ENCODE measurements at places on chromosomes 1 and 21.
A peak's percentile ranks its signal among the peaks of the same experiment; 100 is the strongest.

GRCh38 chr21:14952916-14953315 lies 111.9 kb downstream of the NRIP1 start:
- no peak overlapping the region for H3K4me3 ChIP-seq
- no peak for DNase-seq
- H3K36me3 ChIP-seq: no peaks in the 10 kb centered on the region
- no peaks in the 10 kb centered on the region for H3K4me1 ChIP-seq
- no peak overlapping the region for H3K27ac ChIP-seq

GRCh38 chr1:239566074-239566473 lies 179.7 kb downstream of the CHRM3 start:
- H3K36me3 ChIP-seq: no peaks in the 10 kb centered on the region
- H3K4me1 ChIP-seq: no peaks in the 10 kb centered on the region
- no peak overlapping the region for H3K27ac ChIP-seq

GRCh38 chr1:196774175-196774574 lies 465 bp upstream of the CFHR3 start:
- DNase-seq: no peak
- H3K4me1 ChIP-seq: no peaks in the 10 kb centered on the region
- H3K4me3 ChIP-seq: no peak overlapping the region
- H3K27ac ChIP-seq: no peak overlapping the region

DNA sequence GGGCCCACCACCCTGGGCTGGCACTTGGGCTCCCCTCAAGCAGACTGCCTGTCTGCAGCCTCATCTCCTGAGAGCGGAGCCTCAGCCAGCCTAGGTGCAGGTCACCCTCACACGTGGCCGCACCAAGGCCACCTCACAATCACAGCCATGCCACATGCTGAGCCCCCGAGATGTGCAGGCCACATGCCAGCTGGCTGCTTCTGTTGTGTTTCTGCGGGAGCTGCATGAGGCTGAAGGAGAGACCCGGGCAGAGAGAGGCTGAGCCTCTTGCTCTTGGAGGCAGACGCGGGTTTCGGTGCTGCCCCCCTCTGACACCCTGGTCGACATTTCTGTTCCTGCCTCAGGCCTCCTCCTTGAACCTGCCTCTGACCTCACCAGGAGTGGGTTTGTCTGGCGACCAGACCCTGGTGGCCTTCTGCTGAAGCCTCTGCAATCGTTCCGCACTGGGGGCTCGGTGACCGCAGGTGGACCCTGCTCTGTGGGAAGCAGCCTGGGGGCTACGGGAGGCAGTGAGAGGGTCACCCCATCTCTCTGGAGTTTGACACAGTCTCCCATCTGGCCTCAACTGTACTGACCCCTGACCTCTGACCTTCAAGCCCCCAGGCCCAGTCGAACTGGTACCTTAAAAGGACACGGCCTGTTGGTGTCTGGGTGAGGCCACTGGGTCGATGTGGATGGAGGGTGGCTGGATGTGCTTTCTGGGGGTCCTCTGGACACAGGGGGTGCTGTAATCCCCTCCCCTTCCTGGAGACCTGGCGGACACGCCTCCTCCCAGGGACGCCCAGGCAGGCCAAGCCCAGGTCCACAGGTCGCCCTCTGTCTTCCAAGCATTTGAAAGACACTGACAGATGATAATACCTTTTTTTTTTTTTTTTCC lies 13.0 kb upstream of the C1orf174 start:
- DNase-seq: no peak
- no peaks in the 10 kb centered on the region for H3K36me3 ChIP-seq
- no peaks in the 10 kb centered on the region for H3K4me1 ChIP-seq
- no peak overlapping the region for H3K4me3 ChIP-seq
- no peaks in the 10 kb centered on the region for H3K27me3 ChIP-seq

- peak; percentile 63 for DNase-seq
- peak within 1 kb of the TSS; percentile 86 for H3K4me3 ChIP-seq
- peak within 1 kb of the TSS; percentile 57 for H3K27ac ChIP-seq
- peaks cover 2% of the 10 kb centered on the region for H3K36me3 ChIP-seq
Observed at GRCh38 chr1:61741711-61742619, at the start of gene PATJ. PATJ (plus strand) TSS chr1:61742480; CDS start chr1:61762893, 20,413 bp downstream.

DNA sequence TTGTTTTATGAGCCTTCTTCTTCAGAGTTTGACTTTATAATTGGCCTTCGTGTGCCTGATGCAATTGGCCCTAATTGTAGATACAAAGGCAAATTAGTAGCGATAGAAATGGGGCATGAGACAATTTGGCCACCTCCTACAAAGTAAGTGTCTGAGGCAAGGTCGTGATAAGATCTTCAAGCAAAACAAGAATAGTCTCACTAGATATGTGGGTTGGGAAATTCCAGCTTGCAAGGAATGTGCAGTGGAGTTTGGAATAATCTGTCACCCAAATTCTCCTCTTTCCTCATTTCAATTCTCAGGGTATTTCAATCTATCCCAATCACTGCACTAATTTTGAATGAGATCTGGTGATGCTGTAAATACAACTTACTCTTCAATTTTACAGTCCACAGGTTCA lies 11.4 kb upstream of the TSNAX start:
- peaks cover 2% of the 10 kb centered on the region for H3K4me1 ChIP-seq
- H3K27ac ChIP-seq: no peak overlapping the region
- no peaks in the 10 kb centered on the region for H3K36me3 ChIP-seq
- DNase-seq: no peak
- no peak overlapping the region for H3K4me3 ChIP-seq

DNA sequence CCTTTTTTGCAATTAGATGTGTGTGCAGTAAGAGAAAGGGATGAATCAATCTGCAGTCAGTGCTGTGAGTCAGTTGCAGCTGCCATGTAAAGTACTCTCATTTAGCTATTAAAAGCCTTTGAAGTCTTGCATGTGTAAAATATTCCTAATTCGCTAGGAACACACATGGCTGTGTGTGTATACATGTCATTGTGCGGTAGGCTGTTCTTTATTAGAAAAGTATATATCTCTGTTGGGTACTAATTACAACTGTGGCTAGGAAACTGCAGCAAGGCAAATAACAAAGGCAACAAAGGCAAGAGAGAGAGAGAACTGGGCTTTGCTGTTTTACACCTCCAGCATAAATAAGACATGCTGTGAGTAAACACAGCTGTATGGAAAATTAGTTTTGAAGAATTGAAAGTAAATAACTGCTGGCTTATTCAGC lies 41.7 kb downstream of the EPB41 start:
- DNase-seq: no peak
- peaks cover 2% of the 10 kb centered on the region for H3K27me3 ChIP-seq
- peaks cover 3% of the 10 kb centered on the region for H3K36me3 ChIP-seq
- no peak overlapping the region for H3K4me3 ChIP-seq

- no peaks in the 10 kb centered on the region for H3K4me1 ChIP-seq
- no peaks in the 10 kb centered on the region for H3K36me3 ChIP-seq
- DNase-seq: no peak
- no peak overlapping the region for H3K27ac ChIP-seq
- H3K27me3 ChIP-seq: no peaks in the 10 kb centered on the region
Observed at GRCh38 chr1:33971018-33971710, 107.3 kb downstream of the HMGB4 start.

DNA sequence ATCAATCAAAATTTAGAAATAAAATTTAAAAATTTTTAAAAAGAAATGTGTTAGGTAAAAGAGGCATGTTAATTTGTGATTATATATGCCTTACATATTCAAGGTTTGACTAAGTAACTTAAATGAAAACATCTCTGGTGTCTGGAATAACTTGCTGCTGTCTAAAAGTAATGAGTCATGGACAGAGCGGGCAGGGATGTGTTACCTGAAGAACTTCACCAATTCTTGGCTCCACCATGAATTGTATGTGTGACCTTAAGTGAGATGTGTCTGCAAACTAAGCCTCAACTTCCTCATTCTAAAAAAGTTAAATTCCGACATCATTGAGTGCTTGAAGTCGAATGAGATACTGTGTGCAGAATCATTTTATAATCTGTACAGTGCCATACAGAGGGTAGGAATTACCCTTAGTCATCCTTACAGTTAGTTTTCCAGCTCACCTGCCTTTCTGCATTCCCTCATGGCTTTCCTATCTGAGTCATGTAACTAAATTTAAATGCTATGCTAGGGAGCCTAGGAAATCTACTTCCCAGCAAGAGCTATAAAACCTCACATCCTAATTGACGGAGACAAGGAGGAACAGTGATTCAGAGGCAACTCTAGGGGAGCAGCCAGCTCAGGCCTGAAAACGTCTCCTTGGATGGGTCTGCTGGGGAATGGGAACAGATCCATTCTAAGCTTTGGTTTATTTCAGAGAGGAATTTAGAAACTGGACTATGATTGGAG lies 100.7 kb upstream of the TSPAN2 start:
- H3K27ac ChIP-seq: no peak overlapping the region
- peaks cover 8% of the 10 kb centered on the region for H3K27me3 ChIP-seq
- no peak overlapping the region for H3K4me3 ChIP-seq

GRCh38 chr1:1059494-1060280 lies 14.4 kb downstream of the RNF223 start:
- peak; percentile 94 for DNase-seq
- no peaks in the 10 kb centered on the region for H3K36me3 ChIP-seq
- peaks cover 13% of the 10 kb centered on the region for H3K27me3 ChIP-seq
- peak overlapping the region; percentile 56 for H3K27ac ChIP-seq
- peaks cover 45% of the 10 kb centered on the region for H3K4me1 ChIP-seq

- DNase-seq: no peak
- H3K36me3 ChIP-seq: no peaks in the 10 kb centered on the region
- no peak overlapping the region for H3K27ac ChIP-seq
- H3K27me3 ChIP-seq: peaks cover 71% of the 10 kb centered on the region
- H3K4me1 ChIP-seq: peaks cover 3% of the 10 kb centered on the region
Observed at GRCh38 chr1:47711184-47711847, 273.5 kb downstream of the FOXD2 start.

- no peak for DNase-seq
- H3K27me3 ChIP-seq: peaks cover 4% of the 10 kb centered on the region
- H3K4me1 ChIP-seq: no peaks in the 10 kb centered on the region
- H3K36me3 ChIP-seq: no peaks in the 10 kb centered on the region
Observed at GRCh38 chr1:200520735-200521134, 99.8 kb downstream of the KIF14 start.

- H3K27ac ChIP-seq: no peak overlapping the region
- peaks cover 52% of the 10 kb centered on the region for H3K4me1 ChIP-seq
- no peak for DNase-seq
- H3K36me3 ChIP-seq: peaks cover 6% of the 10 kb centered on the region
- no peaks in the 10 kb centered on the region for H3K27me3 ChIP-seq
Observed at GRCh38 chr1:22044690-22045420, 7.7 kb upstream of the CDC42 start.

GRCh38 chr21:37546949-37547614 lies 180.5 kb downstream of the DYRK1A start:
- H3K4me3 ChIP-seq: no peak overlapping the region
- no peaks in the 10 kb centered on the region for H3K36me3 ChIP-seq
- peaks cover 2% of the 10 kb centered on the region for H3K4me1 ChIP-seq
- DNase-seq: no peak
- H3K27me3 ChIP-seq: peaks cover 18% of the 10 kb centered on the region

DNA sequence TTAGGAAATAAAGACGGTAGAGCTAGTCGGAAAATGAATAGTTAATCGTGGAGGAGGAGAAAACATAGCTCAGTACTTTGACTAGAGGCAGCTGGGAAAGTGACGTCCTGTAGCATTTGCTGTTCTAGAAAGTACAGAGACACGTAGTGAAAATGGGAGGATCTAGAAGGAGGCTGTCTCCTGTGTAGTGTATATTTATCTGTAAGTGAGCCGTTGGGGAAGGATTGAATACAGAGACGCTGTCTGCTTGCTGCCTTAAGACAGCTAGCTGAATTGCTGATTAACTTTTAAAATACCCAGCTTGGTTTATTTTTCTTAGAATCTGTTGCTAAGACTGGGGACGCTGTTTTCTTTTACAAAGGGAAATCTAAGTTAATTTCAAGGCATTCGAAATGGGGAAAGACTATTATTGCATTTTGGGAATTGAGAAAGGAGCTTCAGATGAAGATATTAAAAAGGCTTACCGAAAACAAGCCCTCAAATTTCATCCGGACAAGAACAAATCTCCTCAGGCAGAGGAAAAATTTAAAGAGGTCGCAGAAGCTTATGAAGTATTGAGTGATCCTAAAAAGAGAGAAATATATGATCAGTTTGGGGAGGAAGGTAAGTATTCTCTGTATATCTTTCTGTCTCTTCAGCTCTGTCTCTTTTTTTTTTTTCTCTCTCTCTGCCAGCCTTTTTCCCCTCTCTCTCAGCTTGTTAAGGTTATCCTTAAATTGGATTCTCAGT lies at the start of gene DNAJB4:
DNAJB4 (plus strand) TSS at position 221 of the 729 bp plus-strand sequence; CDS start at position 393, 172 bp downstream.
- H3K27me3 ChIP-seq: peaks cover 2% of the 10 kb centered on the region
- peak; percentile 72 for DNase-seq
- peaks cover 38% of the 10 kb centered on the region for H3K4me1 ChIP-seq

DNA sequence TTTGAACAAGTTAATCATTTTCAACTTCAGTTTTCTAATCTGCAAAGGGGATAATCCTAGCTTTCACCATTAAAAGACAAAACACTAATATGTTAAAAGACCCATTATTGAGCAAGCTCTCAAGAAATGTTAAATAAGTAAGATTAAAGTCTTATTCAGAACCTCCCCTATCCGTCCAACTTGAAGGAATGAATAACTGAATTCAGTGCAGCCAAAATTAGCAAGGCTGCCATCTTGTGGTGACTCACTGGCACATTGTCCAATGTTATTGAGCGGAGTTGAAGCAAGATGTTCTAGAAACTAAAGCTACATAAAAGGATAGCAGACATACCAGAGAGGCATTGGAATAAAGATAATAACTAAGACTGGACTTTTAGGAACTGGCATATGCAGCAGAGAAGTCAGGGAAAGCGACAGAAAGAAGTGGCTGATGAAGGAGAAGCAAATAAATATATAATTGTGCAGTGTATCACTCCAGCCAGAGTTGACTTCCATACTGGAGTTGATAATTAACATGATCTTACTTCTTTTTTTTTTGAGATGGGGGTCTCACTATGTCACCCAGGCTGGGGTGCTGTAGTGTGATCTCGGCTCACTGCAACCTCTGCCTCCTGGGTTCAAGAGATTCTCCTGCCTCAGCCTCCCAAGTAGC lies 8.2 kb upstream of the CAP1 start:
- H3K36me3 ChIP-seq: no peaks in the 10 kb centered on the region
- H3K27ac ChIP-seq: no peak overlapping the region
- peaks cover 39% of the 10 kb centered on the region for H3K4me1 ChIP-seq

DNA sequence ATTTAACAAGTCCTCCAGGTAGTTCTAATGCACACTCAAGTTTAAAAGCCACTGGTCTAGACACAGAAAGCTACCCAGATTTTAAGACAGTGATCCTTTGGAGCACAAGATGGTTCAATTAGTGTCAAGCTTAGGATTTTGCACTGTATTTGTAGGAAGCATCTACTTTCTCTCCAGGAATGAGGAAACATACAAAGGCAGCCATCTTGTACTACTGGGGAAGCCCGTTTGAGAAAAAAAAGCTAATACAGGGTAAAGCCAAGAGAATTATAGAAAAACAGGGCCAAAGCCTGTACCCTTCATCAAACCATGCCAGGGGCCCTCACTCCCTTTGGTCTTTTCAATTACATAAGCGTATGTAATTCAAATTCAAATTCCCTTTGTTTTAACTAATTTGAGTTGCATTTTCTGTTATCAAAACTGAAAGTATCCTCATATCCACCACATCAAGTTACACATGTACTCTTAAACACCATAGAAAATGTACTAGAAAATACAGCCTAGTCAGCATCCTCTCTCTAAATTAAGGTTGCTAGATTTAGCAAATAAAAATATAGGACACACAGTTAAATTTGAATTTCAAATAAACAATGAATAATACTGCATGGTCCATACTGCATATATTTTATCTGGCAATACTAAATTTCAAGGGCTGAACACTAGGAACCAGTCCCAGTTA lies 17.4 kb downstream of the PIK3R3 start:
- H3K4me3 ChIP-seq: no peak overlapping the region
- H3K27ac ChIP-seq: no peak overlapping the region
- no peaks in the 10 kb centered on the region for H3K27me3 ChIP-seq

- no peak overlapping the region for H3K27ac ChIP-seq
- H3K36me3 ChIP-seq: no peaks in the 10 kb centered on the region
- H3K27me3 ChIP-seq: peaks cover under 1% of the 10 kb centered on the region
- no peak for DNase-seq
- H3K4me1 ChIP-seq: no peaks in the 10 kb centered on the region
Observed at GRCh38 chr1:41452704-41453290, 31.7 kb downstream of the EDN2 start.

Measured in activated CD4-positive, alpha-beta memory T cell treated with anti-CD3 and anti-CD28 coated beads, Interleukin-2, amount 10 ng/mL, durations not matched to agents 7 days and 5 days (primary cell).